Stimulated activated CD4-positive, alpha-beta T cell treated with anti-CD3 and anti-CD28 coated beads, Interleukin-2, amount 100 ng/mL, for 24 hours (primary cell): ENCODE measurements at places on chromosomes 4 and X.

- DNase-seq = no peak
Measured at GRCh38 chrX:70470850-70471289, 26.2 kb downstream of the DLG3 start.

DNA sequence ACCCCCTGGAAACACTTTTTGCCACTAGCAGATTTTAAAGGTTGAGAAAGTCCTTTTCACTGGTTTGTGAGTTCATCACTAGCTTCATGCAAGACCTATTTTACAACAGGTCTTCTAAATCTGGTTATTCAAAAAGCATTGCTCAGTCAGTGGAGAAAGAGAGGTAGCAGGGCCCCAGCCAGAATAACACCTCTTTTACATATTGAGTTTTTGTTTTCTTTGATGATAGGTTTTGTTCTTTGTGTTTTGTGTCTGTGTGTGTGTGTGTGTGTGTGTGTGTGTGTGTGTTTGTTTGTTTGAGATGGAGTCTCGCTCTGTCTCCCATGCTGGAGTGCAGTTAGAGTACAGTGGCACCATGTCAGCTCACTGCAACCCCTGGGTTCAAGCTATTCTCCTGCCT is 2.7 kb upstream of the VEGFC start:
- no peak for DNase-seq

DNA sequence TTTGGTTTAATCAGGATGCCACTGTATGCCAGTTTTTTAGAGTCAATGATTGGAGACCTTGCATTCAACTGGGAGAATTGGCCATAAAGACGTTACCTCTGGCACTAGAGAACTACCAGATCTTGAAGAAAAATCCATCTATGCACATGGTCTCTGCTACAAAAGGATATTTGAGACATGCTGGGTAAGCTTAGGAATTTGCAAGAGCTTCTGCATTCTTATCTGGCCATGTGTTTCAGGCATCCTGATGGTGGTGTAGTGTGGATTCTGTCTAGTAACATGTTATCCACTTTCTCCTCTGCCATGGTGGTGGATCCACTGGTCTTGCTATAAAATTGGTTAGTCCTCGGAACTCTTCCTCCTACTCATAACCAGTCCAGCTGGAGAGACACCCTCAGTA is 185.3 kb upstream of the WDFY3 start:
- no peak for DNase-seq

GRCh38 chr4:80216100-80216761 is 18.9 kb downstream of the PRDM8 start:
- DNase-seq = no peak

GRCh38 chr4:82643994-82644733 is 82.4 kb upstream of the TMEM150C start:
- DNase-seq = no peak

DNA sequence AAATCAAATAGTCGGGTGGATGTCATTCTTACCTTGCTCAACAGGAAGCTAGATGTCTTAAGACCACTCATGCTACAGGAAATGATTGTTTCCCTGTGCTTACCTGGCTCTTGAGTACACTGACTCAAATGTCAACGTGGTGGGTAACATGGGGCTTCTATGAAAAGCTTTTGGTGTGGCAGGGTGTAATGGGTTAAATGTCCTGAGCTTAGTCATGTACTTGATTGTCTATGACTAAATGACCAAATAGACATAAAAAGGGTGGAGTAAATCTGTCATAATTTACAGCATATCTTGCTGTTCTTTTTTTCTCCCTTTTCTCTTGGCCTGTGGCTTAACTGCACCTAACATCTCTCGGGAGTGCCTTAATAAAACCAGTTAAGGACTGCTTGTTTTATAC is 44.9 kb downstream of the CCNG2 start:
- DNase-seq = no peak

- DNase-seq = no peak
Measured at GRCh38 chr4:143148521-143148920, 36.2 kb upstream of the USP38 start.

DNA sequence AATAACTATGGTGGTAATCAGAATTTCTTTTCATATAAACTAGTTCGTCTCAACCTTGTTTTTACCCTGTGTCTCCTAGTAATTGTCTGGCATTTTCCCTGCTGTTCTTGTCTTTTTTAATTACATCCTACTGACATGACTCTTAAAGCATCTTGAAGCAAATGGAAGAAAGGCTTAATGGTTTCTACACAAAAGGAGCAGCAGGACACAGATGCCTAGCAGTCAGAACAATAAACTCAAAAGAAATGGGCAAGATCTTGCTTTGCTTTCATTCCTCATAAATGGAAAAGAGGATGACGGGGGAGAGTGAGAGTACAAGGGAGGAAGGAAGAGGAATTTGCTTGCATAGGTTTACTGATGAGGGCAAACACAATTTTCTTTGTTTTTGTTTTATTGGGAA is 293.2 kb upstream of the EMCN start:
- DNase-seq = no peak

GRCh38 chrX:45505214-45505613 is 304.5 kb upstream of the DIPK2B start:
- no peak for DNase-seq

GRCh38 chr4:174592985-174593335 is 70.7 kb upstream of the HPGD start:
- no peak for DNase-seq

DNA sequence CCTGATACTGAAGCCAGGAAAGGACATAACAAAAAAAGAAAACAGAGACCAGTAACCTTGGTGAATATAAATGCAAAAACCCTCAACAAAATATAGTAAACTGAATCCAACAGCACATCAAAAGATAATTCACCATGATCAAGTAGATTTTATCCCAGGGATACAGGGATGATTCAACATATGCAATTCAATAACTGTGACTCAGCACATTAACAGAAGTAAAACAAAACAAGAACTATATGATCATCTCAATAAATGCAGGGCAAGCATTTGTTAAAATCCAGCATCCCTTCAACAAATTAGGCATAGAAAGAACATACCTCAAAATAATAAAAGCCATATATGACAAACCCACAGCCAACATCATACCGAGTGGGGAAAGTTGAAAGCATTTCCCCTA is 112.0 kb downstream of the HHIP start:
- DNase-seq = no peak

DNA sequence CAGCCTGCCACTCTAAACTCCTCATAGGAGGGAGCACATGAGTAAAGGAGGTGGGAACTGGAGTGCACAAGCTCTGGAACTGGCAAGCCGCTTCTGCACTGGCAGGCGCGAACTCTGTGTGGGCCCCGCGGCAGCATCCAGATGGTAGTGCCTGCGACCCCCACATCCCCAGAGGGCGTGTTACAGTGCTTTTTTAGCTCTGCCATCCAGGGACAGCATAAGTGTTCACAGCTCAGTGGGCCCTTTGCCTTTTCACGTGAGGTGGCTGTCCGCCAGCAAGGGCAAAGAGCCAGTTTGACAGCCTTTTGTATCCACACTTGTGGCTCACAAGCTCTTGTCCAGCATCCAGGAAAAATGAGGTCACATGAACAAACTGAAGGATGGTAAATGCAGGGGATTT is 581.6 kb upstream of the DIAPH2 start:
- DNase-seq = no peak

- no peak for DNase-seq
Measured at GRCh38 chr4:135204311-135204710, 1002.7 kb upstream of the PABPC4L start.

DNA sequence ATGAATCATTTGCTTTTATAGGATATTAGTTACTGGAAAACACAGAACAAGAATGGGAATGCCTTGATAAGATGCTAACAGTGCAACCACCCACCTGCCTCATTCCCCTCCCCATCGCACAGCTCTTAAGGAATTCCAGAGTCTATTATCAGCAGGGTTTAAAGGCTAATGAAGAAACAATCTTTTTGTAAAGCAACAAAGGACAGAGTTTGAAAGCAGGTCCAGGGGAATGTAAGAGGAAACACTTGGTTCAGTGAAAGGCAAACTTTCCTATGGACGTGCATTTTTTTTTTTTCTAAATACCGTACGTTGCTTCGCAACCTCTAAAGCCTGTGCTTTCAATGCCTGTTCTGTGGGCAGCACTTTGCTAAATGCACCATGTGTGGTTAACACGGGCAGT is 92.5 kb downstream of the GPR50 start:
- no peak for DNase-seq

DNA sequence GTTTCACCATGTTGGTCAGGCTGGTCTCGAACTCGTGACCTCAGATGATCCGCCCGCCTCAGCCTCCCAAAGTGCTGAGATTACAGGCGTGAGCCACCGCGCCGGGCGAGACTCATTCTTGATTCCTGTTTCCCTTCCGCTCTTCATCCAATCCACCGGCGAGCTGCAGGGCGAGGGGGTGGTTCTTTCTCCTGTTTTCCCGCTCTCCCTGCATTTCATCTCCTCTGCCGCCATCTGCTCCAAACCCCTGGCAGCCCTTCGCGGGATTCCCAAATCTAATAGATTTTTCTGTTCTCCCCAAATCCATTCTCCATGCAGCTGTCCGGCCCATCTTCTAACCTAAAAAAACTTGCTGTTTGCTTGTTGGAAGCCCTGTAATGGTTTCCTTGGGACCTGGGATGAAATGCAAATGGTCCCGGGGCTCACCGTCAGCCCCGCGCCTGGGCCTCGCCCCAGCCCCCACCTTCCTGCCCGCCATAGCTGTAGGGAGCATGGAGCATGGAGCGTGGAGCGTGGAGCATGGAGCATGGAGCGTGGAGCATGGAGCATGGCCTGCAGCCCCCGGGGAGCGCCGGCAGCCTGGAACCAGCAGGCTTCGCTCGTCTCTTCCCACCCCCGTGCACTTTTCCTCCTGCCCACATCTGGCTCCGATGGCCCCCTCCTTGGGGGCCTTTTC is 1.1 kb downstream of the ZFP42 start:
- DNase-seq = no peak

DNA sequence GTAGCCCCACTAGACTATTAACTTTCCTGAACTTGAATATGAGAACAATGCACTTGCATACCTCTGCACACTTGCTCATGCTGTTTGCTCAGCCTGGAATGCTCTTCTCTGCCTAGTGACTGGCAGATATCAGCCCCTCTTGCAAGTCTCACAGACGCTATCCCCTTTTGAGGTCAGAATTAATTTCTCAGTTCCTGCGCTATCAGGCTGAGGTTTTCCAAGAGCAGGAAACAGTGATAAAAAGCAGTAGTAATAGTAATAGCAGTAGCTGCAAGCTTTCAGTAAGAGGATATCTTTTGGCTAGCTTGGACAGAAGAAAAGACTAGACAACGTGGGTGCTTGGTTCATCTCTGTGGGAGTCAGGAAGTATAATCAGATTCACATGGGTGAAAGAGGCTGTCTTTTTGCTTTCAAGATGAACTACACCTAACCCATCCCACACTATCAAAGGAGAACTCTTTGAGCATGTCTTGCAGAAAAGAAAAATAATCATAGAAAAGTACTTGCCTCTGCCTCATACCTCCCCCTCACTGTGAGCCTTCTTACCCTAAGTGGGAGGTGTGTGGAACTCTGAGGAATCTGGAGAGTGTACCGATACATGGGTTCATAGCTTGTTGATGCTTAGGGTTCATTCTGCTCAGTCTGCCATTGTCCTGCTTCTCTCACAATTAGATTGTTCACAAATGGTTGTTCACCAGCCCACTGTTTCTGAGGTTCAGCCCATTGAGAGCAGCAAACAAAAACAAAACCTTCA is 11.3 kb upstream of the DRP2 start:
- peak; percentile 18 for DNase-seq

- DNase-seq = no peak
Measured at GRCh38 chrX:40310016-40310415, 212.3 kb upstream of the BCOR start.

DNA sequence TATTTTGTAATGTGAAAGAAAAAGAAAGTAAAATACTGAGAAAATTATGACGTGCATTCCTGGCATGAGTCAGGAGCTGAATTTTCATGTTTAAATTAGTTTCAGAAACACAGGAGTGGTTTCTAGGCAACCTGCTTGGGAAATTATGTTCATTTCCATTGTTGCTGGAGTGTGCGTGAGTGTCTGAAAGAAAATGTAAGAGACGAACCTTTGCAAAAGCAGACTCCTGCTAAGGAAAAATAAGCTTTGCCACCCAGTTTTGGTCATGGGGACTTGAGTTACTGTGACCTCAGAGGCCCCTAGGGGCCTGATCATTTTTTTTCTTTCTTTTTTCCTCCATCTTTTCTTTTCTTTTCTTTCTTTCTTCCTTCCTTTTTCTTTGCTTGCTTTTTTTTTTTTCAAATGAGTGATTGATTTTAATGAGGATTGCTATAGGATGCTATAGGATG is 18.8 kb upstream of the CHRNA9 start:
- DNase-seq = peak; percentile 42

DNA sequence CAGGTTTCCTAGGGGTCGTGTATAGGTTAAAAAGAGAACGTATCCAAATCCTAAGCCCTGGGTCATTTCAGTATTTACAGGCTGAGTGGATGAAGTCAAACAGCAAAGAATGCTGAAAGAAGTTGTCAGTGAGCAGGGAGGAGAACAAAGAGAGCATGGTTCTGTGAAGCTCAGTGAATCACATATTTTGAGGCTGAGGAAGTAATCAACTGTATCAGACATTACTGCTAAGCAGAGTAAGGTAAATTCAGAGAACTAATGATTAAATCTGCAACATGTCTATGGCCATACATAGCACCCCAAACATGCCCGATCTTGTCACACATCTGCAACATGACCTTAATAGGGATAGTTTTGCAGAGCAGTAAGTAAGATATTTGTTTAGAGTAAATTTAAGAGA is 1130.3 kb downstream of the RAPGEF2 start:
- DNase-seq = no peak

GRCh38 chr4:103498161-103499070 is 221.4 kb downstream of the TACR3 start:
- no peak for DNase-seq

DNA sequence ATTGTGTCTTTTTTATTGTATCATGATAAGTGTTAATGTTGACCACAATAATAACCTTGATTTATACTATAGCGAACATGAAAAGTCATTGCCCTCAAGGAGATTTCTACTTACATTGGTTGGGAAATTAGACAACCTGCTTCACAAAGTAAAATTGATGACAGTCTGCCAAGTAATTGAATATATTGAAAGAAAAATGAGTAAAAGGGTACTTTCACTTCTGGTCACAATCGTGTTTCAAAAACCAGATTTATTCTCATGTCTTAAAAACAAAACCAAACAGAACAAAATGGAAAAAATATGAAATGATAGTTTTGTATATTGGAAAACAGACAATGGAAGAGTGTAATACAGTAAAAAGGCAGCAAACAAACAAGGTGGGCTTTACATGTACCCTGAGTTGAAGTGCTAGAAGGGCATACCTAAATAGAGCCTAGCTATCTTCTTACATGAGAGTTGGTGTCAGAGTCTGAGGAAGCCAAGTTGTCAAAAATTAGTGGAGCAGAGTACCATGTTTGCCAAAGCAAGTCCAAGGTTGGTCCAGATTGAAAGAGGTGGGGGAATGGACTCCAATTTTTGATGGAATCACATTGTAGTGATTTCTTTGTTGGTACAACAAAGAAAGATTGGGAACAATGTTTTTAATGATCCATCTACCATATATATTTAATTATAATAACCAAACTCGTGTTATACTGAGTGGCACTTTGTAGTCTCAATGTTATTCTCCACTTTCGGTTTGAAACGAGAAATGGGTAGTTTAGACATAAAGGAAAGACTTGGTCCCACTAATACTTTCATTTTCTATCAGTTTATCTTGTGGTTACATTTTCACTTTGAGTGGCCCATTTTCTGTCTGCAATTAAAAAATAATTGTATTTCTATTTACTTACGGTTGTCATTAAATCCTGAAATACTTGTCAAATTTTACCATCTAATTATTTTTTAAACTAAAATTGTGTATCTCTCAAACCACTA is 775.6 kb downstream of the STIM2 start:
- no peak for DNase-seq
